ENCODE measurements at places on chromosomes 4 and X. TPM values are rescaled to one million over a fixed set of nuclear protein-coding genes. Genes with fewer than 3 reads are reported as not detected.

- no peak for DNase-seq
These were observed 267.4 kb downstream of the ANK2 start for GRCh38 chr4:113316879-113317278.

DNA sequence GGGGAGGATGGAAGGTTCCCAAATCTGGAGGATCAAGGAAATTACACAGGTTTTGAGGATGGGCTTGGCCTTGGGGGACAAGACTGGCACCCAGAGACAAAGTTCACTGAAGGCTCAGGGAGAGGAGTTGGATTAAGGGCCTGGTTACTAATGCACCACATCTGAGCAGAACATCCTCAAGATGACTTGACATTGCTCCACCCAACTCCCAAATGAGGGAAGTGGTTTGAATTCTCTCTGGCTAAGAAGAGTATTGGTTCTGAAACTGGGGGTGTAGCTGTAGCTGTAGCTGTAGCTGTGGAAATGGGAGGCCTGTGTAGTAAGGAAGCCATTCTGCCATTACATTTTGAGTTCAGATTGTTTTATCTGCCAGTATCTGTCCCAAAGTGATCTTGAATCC lies 129.4 kb downstream of the RASL11B start:
- DNase-seq = no peak

DNA sequence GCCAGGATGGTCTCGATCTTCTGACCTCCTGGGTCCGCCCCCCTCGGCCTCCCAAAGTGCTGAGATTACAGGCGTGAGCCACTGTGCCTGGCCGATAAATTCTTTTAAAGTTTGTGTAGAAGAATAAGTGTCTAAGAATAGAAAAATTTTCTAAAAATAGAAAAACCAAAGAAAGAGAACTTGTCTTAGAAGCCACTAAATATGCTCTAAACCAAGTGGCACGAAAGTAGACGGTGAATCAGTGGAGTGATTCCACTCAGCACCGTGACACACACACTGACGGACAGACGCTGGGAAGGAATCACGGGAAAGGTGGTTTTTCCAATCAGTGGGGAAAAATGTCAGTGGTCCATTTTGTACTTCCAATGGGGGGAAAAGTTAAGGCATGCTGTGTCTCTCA lies 72.7 kb upstream of the PSAPL1 start:
- no peak for DNase-seq

GRCh38 chr4:81369886-81370285 lies 101.8 kb downstream of the RASGEF1B start:
- no peak for DNase-seq

DNA sequence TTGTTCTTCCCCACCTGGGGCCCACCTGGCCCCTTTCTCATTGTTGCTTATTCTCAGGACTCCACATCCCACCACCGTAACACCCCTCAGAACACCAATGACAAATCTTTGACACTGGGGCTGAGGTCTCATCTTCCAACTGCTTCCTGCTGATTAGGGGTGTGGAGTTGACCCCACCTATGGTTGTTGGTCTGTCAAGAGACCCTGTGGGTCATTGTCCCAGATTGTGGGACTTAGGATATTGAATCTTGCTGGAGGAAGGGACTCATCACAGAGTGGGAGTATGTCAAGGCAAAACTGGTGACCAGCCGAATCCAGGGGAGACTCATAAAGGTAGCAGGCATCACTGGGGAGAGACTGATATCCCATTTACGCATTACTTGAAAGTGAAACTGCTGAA lies 140.2 kb upstream of the PLAC1 start:
- no peak for DNase-seq

- no peak for DNase-seq
These were observed 176.2 kb upstream of the GPRIN3 start for GRCh38 chr4:89483833-89484232.

- no peak for DNase-seq
These were observed 62.3 kb upstream of the TLL1 start for GRCh38 chr4:165810726-165811125.

CTAG2 gene
- 4.2 TPM for total RNA-seq

GRCh38 chr4:156797206-156797605 lies 174.4 kb downstream of the PDGFC start:
- DNase-seq = no peak

DNA sequence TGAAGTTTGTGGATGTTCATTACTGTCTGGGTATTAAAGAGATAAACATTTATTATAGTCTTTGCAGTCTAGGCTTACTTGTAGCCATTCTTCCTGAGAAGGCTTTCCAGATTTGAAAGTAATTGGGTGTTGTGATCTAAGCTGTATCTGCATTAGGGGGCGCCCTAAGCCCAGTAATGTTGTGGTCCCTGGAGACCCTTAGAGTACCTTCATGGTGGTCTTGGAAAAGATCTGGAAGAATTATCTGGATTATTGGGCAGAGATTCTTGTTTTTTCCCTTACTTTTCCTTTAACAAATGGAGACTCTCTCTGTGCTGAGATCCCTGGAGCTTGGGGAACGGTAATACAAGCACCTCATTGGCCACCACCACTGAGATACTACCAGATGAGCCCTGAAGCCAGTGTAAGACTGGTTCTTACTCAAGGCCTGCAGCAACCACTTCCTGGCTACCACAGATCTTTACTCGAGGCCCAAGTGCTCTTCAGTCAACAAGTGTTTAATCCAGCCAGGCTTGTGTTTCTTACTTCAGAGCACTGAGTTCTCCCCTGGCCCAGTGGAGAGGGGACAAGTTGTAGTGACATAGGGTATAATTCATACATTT lies 63.1 kb downstream of the RTL3 start:
- DNase-seq = peak; percentile 37

DNA sequence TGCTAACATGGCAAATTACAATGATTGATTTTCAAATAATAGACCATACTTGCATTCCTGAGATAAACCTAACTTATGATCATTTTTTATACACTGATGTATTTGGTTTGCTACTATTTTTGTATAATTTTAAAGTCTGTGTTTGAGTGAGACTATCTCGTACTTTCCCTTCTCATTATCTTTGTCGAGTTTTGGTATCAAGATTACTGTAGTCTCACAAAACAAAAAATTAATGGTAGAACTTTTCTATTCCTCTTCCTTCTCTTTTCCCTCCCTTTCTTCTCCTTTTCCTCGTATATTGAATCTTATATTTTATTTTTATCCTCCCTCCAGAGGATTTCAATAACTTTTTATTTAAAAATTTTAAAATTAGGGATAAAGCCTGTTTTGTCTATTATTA lies 41.5 kb downstream of the RGS12 start:
- no peak for DNase-seq

MTMR8 gene
- not detected for total RNA-seq

DNA sequence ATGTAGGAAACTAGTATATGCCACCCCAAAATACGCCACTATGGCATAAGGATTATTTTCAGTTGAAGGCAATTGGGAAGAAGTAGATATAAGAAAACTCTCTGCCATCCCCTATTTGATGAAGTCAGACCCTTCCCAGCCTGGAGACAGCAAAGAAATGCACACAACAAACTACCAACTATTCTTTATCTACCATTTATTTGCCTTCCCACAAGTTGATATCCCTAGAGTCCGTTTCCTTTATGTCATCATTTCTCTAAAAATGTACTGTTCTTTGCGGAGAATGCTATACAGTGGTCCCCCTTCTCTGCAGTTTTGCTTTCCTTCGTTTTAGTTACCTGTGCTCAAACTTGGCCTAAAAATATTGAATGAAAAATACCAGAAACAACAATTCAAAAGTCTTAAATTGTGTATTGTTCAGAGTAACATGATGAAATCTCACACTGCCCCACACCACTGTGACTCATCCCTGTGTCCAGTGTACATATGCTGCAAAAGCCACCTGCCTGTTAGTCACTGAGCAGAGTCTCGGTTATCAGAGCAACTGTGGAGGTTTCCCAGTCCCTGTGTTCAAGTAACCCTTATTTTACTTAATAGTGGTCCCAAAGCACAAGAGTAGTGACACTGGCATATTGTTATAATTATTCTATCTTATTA lies 152.3 kb downstream of the WDFY3 start:
- DNase-seq = peak; percentile 72

CAPN6 gene
- 126 TPM for total RNA-seq

GRCh38 chr4:140395668-140396067 lies 22.2 kb downstream of the SCOC start:
- peak; percentile 6 for DNase-seq

GRCh38 chr4:75939890-75940691 lies 722 bp downstream of the NAAA start:
- peak; percentile 74 for DNase-seq

GRCh38 chr4:156596706-156597329 lies 374.8 kb downstream of the PDGFC start:
- no peak for DNase-seq

EGF gene
- not detected for total RNA-seq

GRCh38 chr4:23966725-23967124 lies 76.9 kb upstream of the PPARGC1A start:
- no peak for DNase-seq
